ENCODE measurements at places on chromosomes 12 and 14.

GRCh38 chr12:26298785-26299621 is 103.6 kb downstream of the SSPN start:
- DNase-seq, result no peak

DNA sequence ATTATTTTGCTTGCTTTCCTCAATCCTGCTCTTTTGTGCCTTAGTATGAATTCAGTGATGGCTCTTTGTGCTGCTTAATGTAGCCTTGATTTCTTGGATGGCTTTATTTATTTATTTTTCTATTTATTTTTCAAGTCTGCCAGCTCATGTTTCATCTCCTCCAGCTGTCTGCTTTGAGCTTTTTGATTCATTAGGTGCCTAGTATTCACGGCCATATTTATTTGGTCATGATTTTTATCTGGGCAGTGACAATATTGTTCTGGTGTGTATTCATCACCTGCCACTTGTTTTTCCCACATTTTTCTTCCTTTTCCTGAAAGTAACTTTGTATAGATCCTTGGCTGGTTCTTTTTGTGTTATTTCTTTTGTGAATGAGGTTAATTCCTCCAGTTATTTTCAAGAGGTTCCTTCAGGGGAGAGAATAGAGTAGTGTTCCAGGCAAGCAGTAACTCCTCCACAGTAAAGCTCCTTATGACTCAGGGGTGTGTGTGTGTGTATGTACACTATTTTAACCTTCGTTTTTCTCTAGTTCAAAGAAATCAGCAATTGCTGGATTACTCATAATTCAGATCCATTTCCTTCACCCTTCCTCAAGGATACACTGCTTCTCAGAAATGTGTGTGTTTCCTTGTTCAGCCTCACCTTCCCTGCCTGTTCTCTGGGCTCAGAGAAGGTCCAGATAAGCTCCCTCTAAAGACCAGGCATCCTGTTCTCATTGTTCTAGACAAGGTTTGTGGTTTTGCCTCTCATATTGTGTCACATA is 51.6 kb upstream of the PMCH start:
- DNase-seq, result no peak

- DNase-seq, result no peak
These were observed 12.7 kb upstream of the TBX3 start for GRCh38 chr12:114696443-114697242.

DNA sequence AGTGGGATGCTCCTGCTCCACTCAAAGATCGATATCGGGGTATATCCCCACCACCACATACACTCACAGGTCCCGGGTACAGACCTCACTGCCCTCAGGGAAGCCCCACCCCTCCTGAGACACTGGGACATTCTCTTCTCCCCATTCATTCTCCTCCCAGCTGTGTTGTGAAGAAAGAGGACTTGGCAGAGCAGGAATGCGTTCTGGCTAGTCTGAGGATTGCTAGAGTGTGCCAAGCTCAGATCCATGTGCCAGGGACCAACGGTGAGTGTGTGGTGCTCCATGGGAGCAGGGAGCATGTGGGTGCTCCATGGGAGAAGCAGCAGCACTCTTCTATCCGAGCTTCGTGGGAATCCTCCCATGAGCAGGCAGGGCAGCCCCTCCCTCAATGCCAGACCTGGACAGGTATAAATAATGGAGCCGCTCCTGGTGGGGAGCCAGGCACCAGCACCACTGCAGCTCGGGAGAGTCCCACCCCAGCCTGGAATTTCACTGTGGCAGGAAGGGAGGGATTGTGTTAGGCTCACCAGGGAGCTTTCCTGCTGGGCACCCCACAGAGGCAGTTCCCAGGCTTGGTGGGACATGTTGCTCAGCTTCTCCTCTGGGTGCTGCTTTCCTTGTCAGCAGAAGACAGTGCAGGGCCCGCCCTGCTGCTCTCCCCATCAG is 2.3 kb upstream of the KRT5 start:
- no peak for DNase-seq

DNA sequence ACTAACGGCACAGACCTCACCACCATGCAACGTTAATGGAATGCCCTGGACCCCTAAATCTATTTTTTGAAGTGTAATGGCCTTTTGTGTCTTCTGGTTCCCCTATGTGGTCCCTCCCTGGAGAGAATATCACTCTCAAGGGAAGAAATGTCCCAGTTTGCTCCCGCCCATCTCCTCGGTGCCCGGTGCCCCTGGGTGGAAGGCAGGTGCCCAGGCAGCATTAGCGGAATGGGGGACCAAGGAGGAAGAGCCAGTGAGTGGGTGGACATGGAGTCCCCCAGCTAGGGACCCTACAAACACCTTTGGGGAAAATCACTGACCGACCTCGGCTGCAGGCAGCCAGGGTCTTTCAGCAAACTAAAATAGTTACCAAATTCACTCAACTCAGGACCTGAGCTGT is 212.1 kb upstream of the RTL1 start:
- no peak for DNase-seq

DNA sequence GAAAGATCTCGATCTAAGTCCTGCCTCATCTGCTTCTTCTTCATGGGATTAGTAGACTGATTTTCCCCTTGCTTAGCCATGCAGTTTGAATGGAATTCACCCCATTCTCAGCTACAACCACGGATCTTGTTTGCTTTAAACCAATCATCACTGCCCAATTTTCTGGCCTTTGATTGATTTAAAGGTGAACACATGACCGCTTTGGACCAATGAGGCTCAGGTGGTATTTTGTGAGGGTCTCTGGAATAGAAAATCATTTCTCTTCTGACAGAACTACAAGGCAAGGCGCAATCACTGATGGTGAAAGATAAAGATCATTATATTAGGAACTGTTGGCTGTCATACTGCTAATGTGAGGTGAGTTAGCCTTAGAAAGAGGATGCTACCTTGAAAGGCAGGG is 213.0 kb upstream of the PLEKHG7 start:
- DNase-seq, result no peak

GRCh38 chr12:76424941-76425340 is 76.7 kb upstream of the BBS10 start:
- no peak for DNase-seq

DNA sequence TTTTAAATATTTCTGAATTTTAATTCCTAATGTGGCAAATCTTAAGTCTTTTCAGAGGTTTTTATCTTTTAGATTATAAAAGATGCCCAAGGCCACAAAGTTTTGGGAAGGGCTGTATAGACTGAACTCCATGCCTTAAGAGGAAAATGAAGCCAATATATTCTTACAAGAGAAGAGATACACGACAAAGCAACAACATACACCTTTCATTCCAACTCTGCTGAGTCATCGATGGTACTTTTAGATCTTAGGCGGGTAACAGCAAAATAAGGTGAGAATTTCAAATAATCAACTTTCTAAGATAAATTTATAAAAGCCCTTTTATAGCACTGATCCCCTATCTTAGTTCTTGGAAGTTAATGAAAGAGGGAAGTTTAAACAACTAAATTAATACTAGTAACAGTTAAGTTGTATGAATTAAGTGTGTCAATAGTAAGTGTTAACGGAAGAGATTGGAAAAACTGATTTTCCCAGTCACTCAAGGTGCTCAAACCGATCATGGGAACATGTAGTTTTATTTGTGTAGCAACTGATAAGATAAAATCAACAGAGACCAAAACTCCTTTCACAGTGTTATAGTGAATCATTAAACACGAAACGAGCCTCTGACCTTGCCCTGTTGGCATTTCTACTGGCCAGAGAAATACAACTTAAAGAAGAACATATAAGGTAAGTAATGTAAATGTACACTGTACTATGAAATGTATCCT is 18.8 kb upstream of the PIK3C2G start:
- no peak for DNase-seq

DNA sequence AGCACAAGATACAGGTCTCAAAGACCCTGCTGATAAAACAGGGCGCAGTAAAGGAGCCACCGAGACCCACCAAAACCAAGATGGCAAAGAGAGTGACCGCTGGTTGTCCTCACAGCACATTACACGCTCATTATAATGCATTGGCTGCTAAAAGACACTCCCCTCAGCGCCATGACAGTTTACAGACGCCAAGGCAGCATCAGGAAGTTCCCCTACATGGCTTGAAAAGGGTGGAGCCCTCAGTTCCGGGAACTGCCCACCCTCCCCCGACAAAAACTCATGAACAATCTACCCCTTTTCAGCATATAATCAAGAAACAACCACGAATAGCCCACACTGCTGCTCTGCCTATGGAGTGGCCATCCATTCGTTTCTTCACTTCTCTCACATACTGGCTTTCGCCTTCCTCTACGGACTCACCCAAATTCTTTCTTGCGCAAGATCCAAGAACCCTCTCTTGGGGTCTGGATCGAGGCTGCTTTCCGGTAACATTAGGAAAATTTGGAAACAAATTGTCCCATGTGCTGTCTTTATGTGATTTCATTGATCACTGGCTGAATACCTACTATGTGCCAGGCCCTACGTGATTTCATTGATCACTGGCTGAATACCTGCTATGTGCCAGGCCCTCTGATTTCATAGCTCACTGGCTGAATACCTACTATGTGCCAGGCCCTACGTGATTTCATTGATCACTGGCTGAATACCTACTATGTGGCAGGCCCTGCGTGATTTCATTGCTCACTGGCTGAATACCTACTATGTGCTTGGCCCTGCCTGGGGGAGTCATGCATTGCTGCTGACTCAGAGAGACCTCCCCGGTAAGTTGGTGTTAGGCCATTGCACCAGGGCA is 126.4 kb downstream of the PIWIL1 start:
- DNase-seq, result no peak

DNA sequence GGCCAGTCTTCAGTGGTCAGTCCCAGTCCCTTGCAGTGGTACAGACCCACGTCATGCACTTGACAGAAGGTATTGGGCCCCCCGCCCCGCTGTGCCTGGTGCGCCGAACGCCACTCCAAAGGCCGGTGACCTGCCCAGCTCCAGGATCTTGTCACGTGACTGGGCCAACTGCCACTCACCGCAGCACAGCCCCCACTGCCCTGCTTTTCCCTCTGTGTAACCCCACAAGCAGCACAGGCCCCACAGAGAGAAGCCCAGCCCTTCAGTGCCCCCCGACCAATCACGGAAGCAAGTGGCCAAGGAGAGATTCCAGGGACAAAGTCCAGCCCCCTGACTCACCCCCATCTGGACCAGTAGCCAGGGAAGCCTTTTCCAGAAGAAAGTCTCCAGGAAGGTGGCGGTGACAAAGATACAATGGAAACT is 498 bp downstream of the GPR132 start:
- no peak for DNase-seq
